ENCODE measurements at places on chromosomes 5 and 9.

DNA sequence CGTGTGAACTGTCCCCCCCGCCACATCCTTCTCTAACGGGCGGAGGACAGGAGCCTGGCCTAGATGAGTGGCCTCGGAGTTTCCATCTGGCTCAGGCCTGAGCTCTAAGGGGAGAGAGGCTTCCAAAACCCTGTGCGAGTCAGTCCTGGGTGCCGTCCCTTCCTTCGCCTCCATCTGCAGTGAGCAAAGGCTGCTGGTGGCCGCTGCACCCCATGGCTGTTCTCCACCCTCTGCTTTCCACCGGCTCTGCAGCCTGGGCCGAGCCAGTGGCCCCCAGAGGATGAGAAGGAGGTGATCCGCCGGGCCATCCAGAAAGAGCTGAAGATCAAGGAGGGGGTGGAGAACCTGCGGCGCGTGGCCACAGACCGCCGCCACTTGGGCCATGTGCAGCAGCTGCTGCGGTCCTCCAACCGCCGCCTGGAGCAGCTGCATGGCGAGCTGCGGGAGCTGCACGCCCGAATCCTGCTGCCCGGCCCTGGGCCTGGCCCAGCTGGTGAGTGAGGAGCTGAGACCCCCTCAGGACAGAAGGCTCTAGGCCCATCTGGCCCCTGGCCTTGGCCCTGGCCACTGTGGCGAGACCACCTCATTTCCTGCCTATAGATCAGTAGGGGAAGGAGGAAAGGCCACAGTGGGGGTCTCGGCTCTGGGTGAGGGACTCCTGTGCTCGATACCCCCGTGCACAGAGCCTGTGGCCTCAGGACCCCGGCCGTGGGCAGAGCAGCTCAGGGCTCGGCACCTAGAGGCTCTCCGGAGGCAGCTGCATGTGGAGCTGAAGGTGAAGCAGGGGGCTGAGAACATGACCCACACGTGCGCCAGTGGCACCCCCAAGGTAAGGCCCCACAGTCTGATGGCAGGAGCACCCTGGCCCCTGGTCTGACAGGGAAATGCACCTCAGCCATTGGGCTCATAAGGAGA is 3.0 kb downstream of the PKN3 start:
- no peak for DNase-seq

DNA sequence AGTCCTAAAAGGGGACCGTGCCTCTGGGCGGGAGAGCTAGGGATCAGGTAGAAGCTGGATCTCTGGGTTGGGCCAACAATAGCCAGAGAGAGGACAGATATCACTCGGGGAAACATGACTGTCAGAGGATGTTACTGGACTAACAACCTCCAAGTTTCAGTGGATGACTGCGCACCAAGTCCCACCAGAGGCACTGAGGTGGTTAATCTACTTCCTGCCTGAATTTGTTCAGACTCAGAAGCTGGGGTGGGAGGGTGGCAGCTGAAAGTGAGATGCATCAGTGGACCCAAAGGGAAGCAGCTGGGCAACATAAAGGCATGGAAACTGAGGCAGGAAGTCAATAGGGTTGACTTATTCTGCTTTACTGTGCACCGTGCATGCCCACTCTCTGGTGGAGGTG is 130.1 kb upstream of the SLC44A1 start:
- no peak for DNase-seq

DNA sequence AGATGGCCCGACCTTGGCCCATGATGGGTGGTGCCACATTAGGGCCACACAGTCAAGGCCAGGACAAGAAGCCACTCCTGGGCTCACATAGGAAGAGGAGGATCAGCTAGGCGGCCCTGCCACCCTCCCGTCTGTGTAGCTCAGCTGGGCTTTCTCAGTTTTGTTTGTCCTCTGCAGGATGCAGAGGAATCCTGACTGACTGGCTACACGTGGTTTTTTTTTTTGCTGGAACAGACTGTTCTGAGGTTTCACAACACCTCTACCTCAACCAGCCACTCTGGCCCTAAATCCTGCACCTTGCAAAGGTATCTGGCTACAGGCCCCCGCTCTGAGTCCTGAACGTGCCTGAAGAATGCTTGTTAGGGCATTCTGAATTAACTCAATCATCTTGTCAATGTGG is 88.3 kb upstream of the MSX2 start:
- no peak for DNase-seq

GRCh38 chr5:58738336-58738735 is 155.5 kb downstream of the RAB3C start:
- DNase-seq, result no peak

DNA sequence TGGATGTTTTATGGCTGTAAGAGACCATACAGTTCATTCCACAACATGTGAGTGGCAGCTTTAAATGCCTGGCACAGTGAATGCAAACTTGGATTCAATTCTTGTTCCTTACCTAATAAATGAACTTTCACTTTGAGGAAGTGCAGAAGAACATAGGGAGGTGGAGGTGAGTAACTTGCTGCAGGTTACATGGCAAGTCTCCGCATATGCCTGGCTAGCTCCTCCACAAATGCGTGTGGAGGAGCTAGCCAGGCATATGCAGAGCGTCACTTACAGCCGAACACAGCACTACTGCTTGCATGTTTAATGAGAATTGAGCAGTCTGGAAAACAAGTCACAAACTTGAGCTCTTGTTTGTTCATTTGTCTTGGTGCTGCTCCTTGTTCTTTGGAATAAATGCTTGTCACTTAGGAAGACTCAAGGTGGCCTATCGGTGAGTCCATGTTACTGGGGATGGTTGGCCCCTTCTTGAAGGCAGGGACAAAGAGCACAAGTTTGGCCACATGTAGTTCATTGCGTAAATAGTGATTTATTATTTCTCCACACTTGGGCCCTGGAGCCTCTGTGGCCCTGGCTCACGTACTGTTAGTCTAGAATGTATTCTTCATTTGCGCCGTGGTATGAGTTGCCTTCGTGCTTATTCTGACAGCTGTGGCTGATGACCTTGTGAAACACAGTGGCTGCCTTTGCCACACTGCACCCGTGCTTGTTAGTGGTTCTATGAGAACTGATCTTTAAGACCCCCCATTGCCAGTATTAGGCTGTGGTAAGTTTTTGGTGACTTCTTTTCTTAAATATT is 3.1 kb downstream of the ISOC1 start:
- DNase-seq, result no peak

- no peak for DNase-seq
Measured at GRCh38 chr5:6403416-6403815, 25.1 kb upstream of the MED10 start.

GRCh38 chr9:134007150-134007549 is 15.0 kb upstream of the VAV2 start:
- no peak for DNase-seq

DNA sequence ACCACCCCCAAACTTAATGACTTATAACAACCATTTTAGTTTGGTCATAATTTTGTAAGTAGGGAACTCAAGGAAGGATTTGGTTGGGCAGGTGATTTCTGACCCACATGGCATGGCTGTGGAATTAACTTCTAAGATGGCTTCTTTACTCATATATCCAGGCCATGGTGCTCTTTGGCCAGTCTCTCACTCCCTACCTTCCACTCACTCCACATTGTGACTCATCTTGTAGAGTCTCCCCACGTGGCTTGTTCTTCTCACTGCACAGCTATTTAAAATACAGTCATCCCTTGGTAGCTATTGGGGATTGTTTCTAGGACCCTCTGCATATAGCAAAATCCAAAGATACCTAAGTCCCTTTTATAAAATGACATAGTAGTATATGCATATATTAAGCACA is 76.6 kb upstream of the MAST4 start:
- DNase-seq, result no peak

- DNase-seq, result no peak
Measured at GRCh38 chr9:13386935-13387733, 107.6 kb upstream of the MPDZ start.

GRCh38 chr5:64678374-64678773 is 11.9 kb upstream of the SHISAL2B start:
- no peak for DNase-seq

DNA sequence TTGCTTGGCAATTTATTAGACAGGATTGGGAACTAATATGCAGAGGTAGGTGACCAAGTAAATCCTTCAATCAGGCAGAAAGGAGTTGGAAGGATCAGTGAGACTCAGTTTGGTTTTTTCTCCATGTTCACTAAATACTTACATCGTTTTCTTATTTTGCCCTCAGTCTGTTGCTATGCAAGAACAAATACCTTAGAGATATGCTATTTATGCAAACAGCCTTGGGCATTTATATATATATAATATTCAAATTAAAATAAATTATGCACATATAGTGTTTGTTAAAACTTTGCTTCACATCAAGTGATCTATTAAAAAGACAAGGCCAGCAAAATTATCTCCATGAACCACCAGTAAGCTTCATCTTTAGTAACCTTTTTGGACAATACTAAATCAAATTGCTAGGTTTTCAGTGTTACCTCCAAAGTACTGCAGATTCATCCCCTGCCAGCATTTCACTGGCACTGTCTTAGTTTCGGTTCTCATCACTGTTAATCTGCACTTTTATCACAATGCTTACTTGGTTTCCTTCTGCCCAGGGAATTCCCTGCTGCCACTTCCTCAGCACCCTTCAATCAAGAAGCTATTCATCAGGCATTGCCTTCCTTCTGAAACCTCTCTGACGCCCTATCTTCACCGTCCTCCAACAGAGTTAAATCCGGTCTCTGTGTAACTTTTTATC is 26.0 kb upstream of the LIFR start:
- no peak for DNase-seq
